ENCODE measurements at places on chromosomes 11 and 22.
A peak's percentile ranks its signal among the peaks of the same experiment; 100 is the strongest.

DNA sequence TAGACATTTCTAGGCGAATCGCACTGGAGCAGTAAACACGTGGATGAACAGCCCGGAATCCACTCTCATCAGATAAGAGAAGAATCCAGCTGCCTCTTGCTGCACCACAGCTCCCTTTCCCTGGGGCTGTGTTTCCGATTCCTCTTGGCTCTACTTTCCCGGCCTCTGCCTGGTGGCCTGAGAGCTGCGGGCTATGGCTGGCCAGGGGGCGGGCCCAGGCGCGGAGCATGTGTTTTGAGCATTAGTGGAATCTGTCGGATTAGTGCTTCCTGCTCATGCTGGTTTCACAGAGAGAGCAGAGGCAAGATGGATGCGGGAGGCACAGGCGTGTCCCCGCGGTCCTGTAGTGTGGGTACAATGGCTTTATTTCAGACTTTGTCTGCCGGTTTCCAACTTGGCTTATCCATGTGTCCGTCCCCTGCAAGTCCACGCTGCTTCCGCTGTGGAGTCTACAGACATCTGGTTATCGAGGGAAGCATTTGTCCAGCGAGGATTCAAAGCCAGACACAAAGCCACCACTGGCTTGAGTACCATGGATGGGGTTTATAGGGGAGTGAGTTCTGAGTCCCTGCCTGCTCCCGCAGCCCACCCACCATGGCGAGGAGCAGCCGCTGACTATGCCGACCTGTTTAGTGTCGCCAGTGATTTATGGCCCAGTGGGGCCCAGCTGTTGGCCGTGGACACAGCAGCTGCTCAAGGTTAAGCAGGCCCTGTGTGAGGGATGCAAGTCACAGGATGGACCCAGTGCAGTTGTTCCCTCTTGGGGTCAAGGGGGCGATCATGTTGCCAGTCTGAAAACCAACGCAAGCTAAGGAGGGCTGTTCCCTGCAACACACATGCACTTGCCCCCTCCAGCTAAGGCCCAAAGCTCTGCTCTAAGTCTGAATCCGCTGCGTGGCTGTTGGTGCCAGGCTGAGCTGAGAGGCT, 43.3 kb upstream of the EP300 start:
- DNase-seq: no peak

DNA sequence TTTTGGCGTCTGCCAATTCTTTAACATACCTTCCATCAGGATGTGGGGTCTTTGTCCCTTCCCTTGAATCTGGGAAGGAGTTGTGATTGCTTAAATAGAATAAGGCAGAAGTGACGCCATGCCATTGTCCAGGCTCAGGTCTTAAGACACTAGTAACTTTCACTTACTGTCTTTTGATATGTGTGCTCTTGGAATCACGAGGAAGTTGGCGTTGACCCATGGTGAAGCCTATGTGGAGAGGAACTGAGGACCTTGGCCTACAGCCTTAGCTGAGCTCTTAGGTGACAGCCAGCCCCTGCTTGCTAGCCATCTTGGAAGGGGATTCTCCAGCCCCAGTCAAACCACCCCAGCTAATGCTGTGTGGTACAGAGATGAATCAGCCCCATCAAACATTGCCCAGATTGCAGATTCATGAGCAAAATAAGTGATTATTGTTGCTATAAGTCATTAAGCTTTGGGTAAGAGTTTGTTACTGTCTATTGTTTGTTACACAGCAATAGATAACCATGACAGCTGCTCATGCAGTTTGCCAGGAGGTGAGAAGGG, 17.6 kb upstream of the CLPB start:
- no peak for DNase-seq

DNA sequence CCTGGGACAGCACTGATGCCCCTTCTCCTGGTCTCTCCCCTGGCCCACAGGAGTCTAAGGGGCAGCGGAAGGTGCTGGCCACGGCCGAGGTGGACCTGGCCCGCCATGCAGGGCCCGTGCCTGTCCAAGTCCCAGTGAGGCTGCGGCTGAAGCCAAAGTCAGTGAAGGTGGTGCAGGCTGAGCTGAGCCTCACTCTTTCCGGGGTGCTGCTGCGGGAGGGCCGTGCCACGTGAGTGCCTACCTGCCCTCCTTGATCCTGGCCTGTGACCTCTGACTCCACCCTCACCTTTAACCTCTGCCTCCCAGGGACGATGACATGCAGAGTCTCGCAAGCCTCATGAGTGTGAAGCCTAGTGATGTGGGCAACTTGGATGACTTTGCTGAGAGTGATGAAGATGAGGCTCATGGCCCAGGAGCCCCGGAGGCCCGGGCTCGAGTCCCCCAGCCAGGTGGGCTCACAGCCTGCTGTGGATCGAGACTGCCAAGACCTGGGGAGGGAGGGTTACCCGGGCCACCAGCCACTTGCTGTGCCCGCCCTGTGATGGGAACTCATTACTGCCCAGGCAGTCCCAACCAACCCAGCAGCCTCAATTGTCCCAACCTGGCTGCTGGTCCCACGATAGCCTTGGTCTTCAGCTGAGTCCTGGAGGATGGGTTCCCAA, 4.3 kb downstream of the EHBP1L1 start:
- DNase-seq: no peak

DNA sequence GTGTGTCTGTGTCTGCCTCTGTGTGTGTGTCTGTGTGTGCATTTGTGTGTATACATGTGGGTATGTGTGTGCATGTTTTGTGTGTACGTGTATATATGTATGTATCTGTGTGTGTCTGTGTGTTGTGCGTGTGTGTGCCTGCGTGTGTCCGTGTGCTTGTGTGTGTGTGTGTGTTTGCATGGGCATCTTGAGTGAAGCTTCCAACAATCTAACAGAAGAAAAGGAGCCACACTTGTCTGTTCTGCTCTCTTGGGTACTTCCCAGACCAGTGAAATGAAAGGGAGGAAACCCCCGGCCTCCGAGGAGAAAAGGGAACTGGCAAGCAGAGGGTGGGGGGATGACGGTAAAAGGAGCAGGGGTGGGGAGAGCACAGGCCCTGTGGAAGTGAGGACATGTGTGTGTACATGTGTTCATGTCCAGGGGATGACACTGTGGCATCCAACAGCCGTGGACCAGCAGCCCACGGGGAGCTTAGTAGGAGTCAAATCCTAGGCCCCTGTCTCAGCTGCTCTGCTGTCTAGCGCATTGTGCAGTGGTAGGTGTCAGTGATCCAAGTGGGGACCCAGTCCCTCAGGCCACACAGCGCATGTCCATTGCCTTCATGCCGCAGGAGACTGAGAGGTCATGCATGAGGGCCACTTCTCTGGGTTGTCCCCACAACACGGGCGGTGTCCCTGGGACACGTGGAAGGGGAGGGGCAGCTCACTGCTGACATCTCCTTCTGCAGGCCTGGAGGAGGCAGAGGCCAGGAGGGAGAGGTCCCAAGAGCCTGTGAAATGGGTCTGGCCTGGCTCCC, 8.1 kb downstream of the CSF2RB start:
- no peak for DNase-seq

- no peak for DNase-seq
Measured at GRCh38 chr22:19187716-19188563, 9.4 kb upstream of the SLC25A1 start.

- no peak for DNase-seq
Measured at GRCh38 chr22:28002863-28003565, 84.0 kb upstream of the PITPNB start.

- no peak for DNase-seq
Measured at GRCh38 chr22:49792107-49792506, 35.6 kb downstream of the BRD1 start.

- DNase-seq: no peak
Measured at GRCh38 chr22:39916496-39916895, 15.6 kb downstream of the GRAP2 start.

DNA sequence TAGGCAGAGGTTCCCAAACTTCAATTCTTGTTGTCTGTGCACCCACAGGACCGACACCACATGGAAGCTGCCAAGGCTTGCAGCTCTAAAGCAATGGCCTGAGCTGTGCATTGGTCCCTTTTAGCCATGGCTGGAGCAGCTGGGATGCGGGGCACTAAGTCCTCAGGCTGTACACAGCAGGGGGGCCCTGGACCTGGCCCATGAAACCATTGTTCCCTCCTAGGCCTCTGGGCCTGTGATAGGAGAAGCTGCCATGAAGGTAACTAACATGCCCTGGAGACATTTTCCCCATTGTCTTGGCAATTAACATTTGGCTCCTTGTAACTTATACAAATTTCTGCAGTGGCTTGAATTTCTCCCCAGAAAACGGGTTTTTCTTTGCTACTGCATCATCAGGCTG, 43.6 kb upstream of the SLC6A5 start:
- no peak for DNase-seq

DNA sequence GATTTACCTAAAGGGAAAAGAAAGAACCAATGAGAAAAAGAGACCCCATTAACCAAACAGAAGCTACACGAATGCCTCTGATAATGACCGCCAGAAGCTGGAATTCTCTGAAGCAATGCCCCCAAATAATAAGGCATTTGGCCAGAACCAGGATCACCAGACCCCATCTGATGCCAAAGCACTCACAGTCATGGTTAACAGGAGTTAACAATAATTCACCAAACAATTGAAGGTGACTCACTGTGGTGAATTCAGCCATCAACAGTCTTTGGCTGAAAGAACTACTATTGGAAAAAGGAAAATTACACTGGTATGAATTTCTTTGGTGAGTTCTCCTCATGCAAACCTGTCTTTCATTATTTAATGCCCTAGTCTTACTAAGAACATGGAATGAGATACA, 21.9 kb upstream of the NFRKB start:
- no peak for DNase-seq

DNA sequence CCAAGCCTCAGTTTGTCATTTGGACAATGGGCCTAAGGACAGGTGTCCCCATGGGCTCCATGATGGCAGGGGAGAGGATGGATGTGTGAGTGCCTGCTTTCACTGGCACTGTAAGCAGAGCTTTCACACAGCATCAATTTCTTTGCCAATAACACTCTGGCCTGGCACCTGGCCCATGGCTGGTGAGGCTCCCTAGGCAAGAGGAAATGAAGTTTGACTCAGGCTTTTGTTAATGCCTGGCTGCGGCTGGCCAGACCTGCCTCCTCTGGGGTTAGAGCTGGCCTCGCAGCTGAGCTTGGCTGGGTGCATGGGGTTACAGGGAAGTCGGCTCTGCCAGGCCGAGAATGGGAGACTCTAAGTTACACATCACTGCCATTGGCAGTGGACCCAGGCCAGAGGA, 30.0 kb upstream of the SEZ6L start:
- DNase-seq: no peak

DNA sequence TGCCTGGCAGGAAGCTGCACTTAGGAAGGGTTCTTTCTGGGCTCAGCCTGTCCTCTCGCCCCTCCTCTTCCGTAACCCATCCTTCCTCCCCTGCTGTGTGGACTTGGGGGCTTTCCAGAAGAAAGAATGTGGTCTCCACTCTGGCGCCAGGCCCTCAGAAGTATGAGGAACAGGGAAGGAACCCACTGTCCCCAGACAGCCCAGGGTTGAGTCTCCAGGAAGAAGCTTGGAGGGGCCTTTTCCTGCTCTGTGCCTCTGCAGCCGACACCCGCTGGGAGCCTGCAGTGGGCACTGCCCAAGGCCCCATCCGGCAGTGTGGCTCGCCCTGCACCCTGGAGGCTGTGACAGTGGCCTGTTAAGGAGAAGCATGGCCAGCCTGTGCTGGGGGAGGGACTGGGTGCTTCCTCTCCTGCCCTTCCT, 112.6 kb downstream of the ST3GAL4 start:
- DNase-seq: no peak

GRCh38 chr11:125968354-125968753, 22.5 kb downstream of the VSIG10L2 start:
- peak; percentile 57 for DNase-seq

- peak; percentile 2 for DNase-seq
Measured at GRCh38 chr11:84289381-84289906, 1003.3 kb upstream of the CCDC90B start.

- DNase-seq: no peak
Measured at GRCh38 chr11:68722143-68722542, 29.2 kb downstream of the TESMIN start.

- DNase-seq: no peak
Measured at GRCh38 chr11:28529540-28530410, 421.6 kb downstream of the METTL15 start.

- no peak for DNase-seq
Measured at GRCh38 chr11:11313902-11314692, 39.0 kb downstream of the CSNK2A3 start.

GRCh38 chr11:58392746-58393145, 13.9 kb downstream of the OR5B3 start:
- peak; percentile 53 for DNase-seq

DNA sequence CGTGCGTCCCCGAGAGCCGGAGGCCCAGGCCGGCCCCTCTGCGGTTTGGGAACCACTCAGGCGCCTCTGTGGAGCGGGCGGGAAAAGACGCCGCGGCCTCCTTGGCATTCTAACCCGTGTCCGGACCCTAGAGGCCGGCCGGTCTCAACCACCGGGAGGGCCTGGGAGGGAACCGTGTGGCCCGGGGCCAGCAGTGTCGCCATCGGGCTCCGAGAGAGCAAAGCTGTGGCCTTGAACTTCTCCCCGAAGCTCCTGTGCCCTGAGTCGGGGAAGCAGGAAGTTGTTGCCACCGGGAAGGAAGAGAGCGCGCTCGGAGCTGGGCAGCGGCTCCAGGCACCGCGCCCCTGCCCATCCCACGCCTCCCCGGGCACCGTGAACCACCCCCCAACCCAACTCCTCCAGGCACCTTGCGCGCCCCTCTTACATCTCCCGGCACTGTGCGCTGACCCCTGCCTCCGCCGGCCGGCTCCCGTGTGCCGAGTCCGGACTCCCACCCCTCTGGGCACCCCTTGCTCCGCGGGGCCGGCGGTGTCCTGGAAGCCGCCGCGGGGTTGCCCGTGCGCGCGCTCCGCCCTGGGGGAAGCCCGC, 80.0 kb upstream of the PPARA start:
- DNase-seq: no peak

GRCh38 chr11:86116386-86116726, 47.5 kb upstream of the PICALM start:
- DNase-seq: peak; percentile 71

GRCh38 chr11:36350137-36350513, 54.0 kb downstream of the PRR5L start:
- no peak for DNase-seq

GRCh38 chr11:42840176-42840829, 471.5 kb upstream of the API5 start:
- DNase-seq: no peak

DNA sequence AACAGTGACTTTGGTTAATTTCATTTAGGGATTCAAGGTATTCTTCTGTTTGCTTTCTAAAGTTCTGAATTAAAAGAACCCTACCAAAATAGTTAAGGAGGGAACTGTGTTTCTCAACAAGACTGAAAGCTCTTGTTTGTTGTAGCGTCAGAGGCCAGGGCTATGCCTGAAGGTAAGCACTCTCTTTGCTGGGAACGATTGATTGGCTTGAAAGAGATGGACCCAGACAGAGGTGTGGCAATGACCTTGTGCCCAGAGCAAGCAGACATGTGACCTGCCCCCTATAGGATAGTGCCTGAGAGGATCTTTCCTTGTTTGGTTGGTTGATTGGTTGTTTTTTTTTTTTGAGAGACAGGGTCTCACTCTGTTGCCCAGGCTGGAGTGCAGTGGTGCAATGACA, 68.3 kb upstream of the CECR2 start:
- no peak for DNase-seq

DNA sequence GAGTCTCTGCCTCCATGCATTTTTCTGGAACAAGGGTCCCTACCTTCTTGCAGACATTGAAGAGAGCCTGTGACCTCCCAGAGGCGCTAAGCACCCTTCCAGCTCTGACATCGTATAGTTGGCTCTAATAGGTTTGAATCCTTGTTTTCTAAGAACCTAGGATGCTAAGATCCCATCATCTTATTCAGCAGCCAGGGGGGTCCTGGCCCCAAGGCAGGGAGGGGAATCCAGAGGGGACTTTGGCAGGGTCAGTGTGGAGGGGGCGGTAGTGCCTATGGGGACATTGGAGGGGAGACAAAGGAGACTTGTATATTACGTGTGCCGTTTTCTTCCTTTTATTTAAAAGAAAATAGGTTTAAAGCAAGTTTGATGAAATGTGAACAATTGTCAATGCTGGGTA, 3.4 kb upstream of the LRRC10B start:
- DNase-seq: no peak

Data from epithelial cell of prostate (primary cell).